Fibroblast of skin of right biceps (primary cell): ENCODE measurements at places on chromosomes 2 and 18.

DNA sequence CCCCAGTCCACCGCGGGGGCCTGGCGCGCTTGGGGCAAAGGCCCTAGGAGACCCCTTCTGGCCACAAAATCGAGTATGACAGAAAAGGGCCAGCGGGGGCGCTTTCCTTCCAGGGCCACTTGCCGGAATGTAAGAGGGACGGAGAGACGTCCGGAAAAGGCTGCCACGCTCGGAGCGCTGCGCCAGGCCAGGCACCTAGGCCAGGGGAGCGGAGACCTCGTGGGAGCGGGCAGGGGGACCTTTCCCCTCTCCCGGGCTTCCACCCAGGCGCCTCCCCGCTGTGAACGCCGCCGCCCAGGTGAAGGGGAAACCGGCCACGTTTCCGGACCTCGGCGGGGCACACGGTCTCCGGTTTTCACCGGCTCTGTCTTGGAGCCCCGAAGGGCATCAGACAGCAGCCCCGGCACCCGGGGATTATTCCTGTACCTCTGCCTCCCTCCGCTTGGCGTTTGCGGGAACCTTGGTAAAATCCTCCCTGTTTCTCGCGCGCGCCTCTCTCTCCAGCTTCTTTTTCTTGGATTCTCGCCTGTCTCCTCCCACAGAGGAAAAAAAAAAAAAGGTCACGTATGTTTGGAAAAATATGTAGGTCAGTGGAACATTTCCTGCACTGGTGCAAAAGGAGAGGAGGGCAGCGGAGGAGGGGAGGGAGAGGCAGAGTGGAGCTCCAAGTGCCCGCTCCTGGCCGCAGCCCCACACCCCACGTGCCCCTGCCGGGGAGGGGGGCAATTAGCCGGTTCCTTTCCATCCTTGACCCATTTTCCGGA is 1.2 kb upstream of the NPAS2 start:
- peak; percentile 79 for DNase-seq

DNA sequence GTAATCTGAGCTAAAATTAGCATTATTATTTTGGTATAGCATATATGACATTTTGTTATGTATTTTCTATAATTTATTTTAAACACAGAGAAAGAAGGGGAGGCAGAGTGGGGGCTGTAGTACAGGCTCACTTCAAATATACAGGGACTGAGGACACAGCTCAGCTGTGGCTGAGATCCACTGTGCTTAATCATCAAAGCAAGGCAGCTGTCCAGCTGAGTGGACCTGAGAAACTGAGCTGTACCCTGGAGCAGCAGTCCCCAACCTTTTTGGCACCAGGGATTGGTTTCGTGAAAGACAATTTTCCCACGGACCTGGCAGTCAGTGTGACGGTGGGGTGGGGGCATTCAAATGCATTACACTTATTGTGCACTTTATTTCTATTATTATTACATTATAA is 687.2 kb downstream of the RNF144A start:
- DNase-seq = no peak

DNA sequence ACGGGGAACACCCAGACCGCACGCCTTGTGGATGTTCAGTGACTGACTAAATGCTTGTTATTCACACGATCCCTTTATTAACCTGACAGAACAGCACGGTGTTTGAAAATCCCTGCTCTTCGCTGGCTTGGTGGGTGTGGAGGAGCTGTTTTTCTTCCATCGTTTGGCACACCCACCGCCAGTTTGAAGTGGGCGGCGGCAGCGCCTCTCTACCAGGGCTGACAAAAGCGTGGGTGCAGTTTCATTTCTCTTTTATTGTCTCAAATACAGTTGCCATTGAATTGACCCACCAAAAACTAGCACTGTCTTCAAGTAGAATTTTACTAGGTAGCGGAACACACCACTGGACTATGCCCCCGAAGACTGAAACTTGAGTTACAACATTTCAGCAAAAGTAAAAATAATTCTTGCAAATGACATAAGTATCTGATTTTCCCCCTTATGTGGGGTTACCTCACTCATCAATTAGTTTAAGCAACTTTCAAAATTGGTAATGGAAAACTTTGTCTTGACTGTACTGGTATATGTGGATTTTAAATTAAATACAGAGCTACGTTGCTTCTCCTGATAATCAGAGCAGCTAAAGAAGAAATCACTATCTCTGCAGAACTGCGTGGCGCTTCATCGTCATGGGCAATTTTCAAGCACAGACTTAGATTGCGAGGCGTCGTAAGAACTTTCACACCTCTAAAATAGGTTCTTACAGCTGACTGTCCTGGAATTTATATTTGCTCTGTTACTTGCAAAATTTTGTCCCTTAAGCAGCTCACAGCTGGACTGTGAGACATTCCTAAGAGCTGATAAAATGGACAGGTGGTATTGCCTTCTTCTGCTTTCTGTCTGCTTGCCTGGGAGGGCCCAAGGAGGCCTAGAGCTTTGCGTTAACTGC is 60.9 kb downstream of the LDLRAD4 start:
- no peak for DNase-seq

DNA sequence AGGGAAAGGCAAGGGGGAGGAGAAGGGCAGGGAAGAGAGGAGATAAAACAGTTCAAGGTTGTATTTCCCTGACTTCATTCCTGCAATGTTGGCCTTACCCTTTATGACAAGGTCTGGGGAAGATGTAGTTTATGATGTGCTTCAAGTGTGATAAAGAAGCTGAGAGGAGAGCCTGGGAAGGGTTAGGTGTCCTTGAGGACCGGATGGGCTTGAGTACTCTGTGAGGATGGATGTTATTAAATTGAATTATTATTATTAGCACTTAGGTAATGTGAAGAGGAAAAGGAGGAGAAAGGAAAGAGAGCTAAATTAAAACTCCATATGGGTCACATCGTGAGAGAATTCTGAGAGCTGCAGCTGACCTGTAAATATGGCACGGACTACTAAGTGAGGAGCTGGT is 719.4 kb upstream of the CELF4 start:
- DNase-seq = no peak

GRCh38 chr18:32158108-32158624 is 31.7 kb upstream of the MEP1B start:
- DNase-seq = peak; percentile 85

- peak; percentile 53 for DNase-seq
These were observed 132.8 kb downstream of the TPO start for GRCh38 chr2:1546023-1546591.

GRCh38 chr18:44916429-44917207 is 235.9 kb downstream of the SETBP1 start:
- peak; percentile 25 for DNase-seq

- DNase-seq = no peak
These were observed 63.4 kb downstream of the SMAD7 start for GRCh38 chr18:48887294-48887904.

GRCh38 chr2:21258082-21258481 is 134.3 kb downstream of the TDRD15 start:
- DNase-seq = peak; percentile 3

- DNase-seq = peak; percentile 47
These were observed 214.5 kb upstream of the SLC8A1 start for GRCh38 chr2:40666398-40666797.

- DNase-seq = peak; percentile 92
These were observed 309.0 kb upstream of the GULP1 start for GRCh38 chr2:187982668-187983067.

GRCh38 chr2:119723784-119724467 is 35.8 kb upstream of the PTPN4 start:
- no peak for DNase-seq

DNA sequence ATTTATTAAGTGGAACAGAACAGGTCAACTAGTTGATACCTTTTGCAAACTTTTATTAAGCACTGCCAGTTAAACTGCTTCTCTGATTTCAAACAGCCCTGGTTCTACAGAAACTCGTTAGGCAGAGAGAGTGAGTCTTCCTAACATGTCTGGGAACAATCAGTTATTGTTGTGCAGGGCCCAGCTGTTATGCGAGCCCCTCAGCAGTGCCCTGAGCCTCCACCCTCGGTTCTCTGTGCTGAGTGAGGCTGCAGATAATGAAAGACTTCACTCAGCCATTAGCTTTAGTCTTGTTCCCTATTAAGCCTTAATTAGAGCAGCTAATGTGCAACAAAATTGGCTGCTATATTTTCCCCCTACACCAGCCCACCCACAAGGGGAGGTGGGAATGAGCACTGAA is 39.6 kb downstream of the KCTD18 start:
- no peak for DNase-seq

GRCh38 chr18:48724939-48725338 is 186.1 kb downstream of the CTIF start:
- no peak for DNase-seq

- peak; percentile 16 for DNase-seq
These were observed 44.7 kb downstream of the WIPF1 start for GRCh38 chr2:174552880-174553279.

DNA sequence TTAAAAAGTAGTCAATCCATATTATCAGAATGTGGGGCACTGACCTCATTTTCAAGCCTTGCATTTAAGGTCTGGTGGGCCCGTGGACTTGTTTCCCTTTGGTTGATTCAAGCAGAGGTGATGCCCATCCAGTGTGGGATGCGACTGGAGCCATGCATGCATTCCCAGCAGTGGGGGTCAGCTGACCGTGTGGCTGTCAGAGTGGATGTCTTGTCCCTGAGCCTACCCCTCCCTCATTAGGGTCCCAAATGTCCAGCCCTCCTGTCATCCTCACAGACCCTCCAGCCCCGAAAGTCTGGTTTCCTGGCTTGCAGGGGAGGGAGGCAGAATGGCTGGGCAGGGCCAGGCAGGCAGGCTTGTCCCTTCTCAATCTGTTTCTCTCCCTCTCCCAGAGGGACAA is 67.3 kb upstream of the SH3RF3 start:
- no peak for DNase-seq
